ENCODE measurements at places on chromosomes 12 and 14. TPM values are rescaled to one million over a fixed set of nuclear protein-coding genes. Genes with fewer than 3 reads are reported as not detected.

The TMTC1 gene
- total RNA-seq = 4.0 TPM

The KRT75 gene
- total RNA-seq = not detected

The NACA gene
- 488 TPM for total RNA-seq

The E2F7 gene
- 0.77 TPM for total RNA-seq

The ADSS1 gene
- total RNA-seq = 8.0 TPM

The VWF gene
- total RNA-seq = 272 TPM

The LGALS3 gene
- total RNA-seq = 166 TPM

The FITM1 gene
- total RNA-seq = 0.48 TPM
